ENCODE measurements at places on chromosomes 13 and 19.

GRCh38 chr19:49328741-49329140, 3.8 kb upstream of the SLC6A16 start:
- no peak for DNase-seq

- DNase-seq = peak; percentile 47
These were observed 21.7 kb downstream of the SIPA1L3 start for GRCh38 chr19:37928527-37929286.

DNA sequence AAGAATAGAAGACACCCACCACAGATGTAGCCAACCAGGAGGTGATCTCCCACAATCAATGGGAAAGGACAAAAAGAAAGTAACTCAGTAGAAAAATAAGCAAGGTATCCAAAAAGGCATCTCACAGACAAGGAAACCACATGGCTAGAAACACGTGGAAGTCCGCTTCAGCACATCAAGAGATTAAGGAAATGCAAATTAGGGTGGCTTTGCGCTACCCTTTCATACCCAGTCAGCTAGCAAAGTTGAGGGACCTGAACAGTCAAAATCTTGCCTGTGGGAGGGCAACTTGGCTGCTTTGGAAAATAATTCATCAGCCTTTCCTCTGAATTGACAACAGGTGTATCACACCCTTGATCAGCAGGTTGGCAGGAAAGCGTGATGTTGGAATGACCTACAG, 11.6 kb upstream of the UQCR11 start:
- DNase-seq = no peak

- no peak for DNase-seq
These were observed 3.5 kb downstream of the CCDC169 start for GRCh38 chr13:36294096-36294495.

- no peak for DNase-seq
These were observed 9.1 kb downstream of the PNPLA6 start for GRCh38 chr19:7544626-7545025.
